ENCODE measurements at places on chromosomes 6 and 20. TPM values are rescaled to one million over a fixed set of nuclear protein-coding genes. Genes with fewer than 3 reads are reported as not detected.
A peak's percentile ranks its signal among the peaks of the same experiment; 100 is the strongest.

The TRDN gene
- not detected for polyA plus RNA-seq

DNA sequence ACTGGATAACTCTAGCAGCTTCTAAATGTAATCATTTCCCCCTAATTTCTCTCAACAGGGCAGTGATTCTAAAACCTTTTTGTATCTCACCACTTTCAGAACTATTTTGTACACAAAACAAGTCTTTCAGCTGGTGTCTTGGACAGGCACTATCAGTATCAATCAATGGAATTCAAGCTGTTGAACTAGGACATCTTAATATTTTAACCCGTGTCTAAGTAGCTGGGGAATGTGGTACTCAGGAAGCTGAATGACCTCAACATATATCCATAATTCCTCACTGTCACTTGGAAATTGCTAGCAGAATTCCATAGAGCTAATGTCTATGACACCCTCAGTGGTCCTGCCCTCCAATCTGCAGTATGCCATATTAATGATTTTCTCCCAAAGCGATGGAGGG lies 24.5 kb downstream of the ADAT2 start:
- no peak overlapping the region for H3K27ac ChIP-seq
- H3K36me3 ChIP-seq, result no peaks in the 10 kb centered on the region
- no peak for DNase-seq
- no peak overlapping the region for H3K4me3 ChIP-seq
- H3K27me3 ChIP-seq, result no peaks in the 10 kb centered on the region
- H3K4me1 ChIP-seq, result no peaks in the 10 kb centered on the region

The HSPA1L gene
- 0.46 TPM for polyA plus RNA-seq

DNA sequence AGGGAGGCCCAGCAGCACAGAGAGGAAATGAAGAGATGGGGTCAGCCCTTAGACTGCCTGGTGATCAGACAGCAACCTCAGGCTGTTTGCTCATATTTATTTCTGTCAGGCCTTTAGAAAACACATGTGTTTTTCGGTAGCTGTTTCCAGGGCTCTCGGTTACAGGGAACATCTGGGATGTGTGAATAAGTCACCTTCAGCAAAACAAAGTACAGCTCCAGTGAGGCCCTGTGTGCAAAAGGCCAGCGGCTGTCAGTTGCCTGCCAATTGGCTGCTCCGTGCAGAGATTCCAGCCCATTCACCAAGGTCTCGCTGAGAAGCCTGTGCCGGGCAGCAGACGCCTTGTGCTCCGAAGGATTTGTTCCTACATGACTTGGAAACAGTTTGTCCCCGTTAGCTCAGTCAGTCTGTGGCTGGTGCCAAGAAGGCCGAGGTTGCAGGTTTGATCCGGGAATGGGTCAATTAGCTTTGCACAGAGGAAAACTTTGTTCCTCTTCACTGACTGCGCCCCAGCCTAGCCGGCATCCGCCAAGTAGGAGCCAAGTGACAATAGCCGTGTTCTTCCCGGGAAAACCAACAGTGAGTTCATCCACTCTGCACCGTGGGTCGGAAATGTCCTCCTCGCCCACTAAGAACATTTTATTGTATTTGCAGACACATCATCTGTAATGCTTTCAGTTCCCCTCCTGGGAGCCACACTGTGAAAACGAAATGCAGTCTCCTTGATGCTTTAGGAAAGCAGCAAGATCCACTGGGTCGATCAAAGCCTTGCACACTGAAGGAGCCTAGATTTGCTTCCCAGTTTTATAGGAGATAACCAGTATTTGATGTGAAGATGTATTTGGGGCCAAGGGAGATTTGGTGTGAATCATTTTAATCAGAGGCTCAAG lies 315.4 kb upstream of the CDYL start:
- H3K4me1 ChIP-seq, result no peaks in the 10 kb centered on the region
- DNase-seq, result no peak
- no peak overlapping the region for H3K4me3 ChIP-seq
- no peaks in the 10 kb centered on the region for H3K27me3 ChIP-seq
- no peak overlapping the region for H3K27ac ChIP-seq

GRCh38 chr6:29770306-29770705 lies 47.1 kb downstream of the HLA-F start:
- no peak overlapping the region for H3K4me3 ChIP-seq
- no peak for DNase-seq
- no peak overlapping the region for H3K27ac ChIP-seq
- H3K36me3 ChIP-seq, result no peaks in the 10 kb centered on the region

DNA sequence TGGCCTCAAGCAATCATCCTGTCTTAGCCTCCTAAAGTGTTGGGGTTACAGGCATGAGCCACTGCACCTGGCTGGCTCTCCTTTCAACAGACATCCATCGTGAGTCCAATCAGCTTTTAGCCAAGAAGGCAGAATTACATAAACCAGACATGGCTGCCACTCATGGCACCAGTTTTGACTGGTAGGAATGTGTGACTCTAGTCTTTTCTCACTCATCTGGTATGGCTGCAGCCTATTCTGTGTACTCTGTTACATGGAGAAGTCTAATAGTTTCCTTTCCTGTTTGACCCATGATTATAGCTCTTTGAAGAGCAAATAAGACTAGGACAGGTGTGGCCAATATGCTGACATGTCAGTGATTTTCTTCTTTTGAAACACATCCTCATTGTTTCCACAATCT lies 27.0 kb upstream of the RNF144B start:
- H3K27ac ChIP-seq, result no peak overlapping the region
- no peaks in the 10 kb centered on the region for H3K36me3 ChIP-seq
- H3K4me1 ChIP-seq, result peaks cover 12% of the 10 kb centered on the region
- H3K27me3 ChIP-seq, result no peaks in the 10 kb centered on the region
- no peak overlapping the region for H3K4me3 ChIP-seq
- DNase-seq, result no peak

DNA sequence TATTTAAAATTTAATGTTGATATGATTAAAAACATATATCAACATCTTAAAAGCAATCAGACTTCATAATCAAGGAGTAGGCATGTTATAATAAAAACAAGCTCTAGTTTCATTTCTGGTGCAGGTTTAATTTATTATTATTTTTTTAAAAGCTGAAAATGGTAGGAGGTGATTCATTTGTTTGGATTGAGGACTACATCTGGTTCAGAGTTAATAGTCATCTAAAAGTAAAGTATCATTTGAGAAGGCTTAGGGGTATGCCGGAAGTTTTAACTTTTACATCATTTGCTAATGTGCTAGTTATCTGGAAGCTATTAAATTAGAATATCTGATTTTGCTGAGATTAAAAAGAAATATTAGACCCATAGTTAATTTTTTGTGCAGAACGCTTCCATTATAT lies 169.5 kb upstream of the LAMA2 start:
- no peak overlapping the region for H3K27ac ChIP-seq
- H3K36me3 ChIP-seq, result no peaks in the 10 kb centered on the region
- no peaks in the 10 kb centered on the region for H3K4me1 ChIP-seq
- no peak overlapping the region for H3K4me3 ChIP-seq

The MAS1 gene
- polyA plus RNA-seq, result not detected

- no peak overlapping the region for H3K27ac ChIP-seq
- no peak for DNase-seq
- H3K4me1 ChIP-seq, result no peaks in the 10 kb centered on the region
- no peak overlapping the region for H3K4me3 ChIP-seq
These were observed 11.5 kb upstream of the IPCEF1 start for GRCh38 chr6:154367839-154368695.

The AIF1 gene
- polyA plus RNA-seq, result 16.4 TPM

DNA sequence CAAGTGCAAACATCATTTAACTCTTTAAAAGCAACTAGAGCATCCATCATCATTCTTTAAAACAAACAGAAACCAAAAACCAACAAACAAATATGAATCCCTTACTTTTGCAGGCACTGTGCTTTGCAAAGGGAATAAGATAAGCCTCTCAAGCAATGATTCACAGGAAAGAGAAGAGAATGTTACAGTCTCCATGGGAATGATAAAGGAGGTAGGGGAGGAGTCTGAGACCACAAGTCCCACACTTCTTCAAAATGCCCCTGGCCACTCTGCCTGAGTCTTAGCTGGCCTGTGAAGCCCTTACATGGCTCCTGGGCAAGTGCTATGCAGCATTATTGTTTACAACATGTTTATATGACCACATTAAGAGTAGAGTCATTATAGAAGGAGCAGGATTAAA lies 257.7 kb upstream of the MARCKS start:
- H3K27me3 ChIP-seq, result no peaks in the 10 kb centered on the region
- H3K4me3 ChIP-seq, result no peak overlapping the region

DNA sequence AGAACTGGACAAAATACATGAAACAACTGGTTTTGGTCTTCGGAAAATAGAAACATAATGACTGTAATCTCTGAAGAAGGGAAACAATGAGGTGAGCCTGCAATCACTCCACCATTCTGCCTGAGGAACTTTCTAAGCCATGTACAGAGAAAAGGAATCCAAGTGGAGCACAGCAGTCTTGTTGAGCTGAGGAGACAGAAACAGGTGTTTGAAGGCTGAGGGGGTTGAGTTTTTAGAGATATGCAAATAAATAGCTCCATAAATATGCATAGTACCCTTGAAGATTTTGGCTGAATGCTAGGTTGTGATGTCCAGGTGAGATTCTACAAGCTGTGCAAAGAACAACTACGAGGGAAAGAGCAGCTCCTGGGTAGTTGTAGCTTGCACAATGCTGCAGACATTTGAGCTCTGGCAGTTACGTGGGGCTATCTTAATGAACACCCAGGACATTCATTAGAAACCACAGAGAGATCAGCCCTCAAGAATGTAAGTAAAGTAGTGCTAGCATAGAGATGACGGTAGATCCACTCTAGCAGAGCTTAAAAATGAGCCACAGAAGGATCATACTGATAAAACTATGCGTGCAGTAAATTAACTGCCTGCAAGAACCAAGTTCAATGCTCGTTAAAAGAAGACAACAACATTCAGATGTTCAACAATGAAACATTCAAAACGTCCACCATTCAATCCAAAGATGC lies 24.3 kb downstream of the TUBB2B start:
- H3K36me3 ChIP-seq, result no peaks in the 10 kb centered on the region
- no peak overlapping the region for H3K27ac ChIP-seq
- no peaks in the 10 kb centered on the region for H3K27me3 ChIP-seq

The RNF8 gene
- 8.5 TPM for polyA plus RNA-seq

DNA sequence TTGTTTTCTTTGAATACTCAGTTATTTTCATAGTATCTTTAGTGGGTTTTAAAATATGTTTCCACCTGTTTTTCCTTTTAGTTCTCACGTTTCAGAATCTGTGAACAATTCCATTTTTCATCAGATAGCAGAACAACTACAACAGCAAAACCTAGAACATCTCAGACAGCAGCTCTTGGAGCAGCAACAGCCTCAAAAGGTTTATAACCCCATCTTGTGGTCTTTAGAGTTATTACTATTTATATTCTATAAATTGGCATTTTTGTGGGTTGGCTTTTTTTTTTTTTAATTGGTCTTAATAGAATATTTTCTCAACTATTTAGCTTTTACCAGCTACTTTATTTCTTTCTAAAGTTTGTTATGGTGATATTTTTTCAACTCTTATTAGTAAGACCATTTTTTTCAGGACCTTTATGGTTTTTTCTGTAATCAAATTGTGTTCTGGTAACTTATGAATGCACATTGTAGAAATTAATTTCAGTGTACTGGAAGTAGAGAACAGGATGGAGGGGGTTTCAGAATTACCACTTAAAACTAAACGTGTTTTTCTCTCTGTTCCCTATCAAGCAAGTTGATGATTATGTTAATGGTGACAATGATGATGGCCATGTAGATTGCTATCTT lies 72.2 kb downstream of the SCAF8 start:
- peaks cover 2% of the 10 kb centered on the region for H3K36me3 ChIP-seq
- no peaks in the 10 kb centered on the region for H3K27me3 ChIP-seq
- H3K4me1 ChIP-seq, result no peaks in the 10 kb centered on the region
- H3K27ac ChIP-seq, result no peak overlapping the region
- DNase-seq, result no peak

- H3K4me1 ChIP-seq, result no peaks in the 10 kb centered on the region
- no peak overlapping the region for H3K27ac ChIP-seq
- H3K4me3 ChIP-seq, result no peak overlapping the region
- no peaks in the 10 kb centered on the region for H3K27me3 ChIP-seq
- no peak for DNase-seq
These were observed 13.1 kb downstream of the VSTM2L start for GRCh38 chr20:37915800-37916570.

- no peaks in the 10 kb centered on the region for H3K27me3 ChIP-seq
- H3K27ac ChIP-seq, result no peak overlapping the region
- H3K36me3 ChIP-seq, result no peaks in the 10 kb centered on the region
These were observed 40.4 kb upstream of the DUSP22 start for GRCh38 chr6:251920-252319.

The SH3BGRL2 gene
- polyA plus RNA-seq, result 11.7 TPM

GRCh38 chr6:20204512-20204894 lies 7.8 kb downstream of the MBOAT1 start:
- DNase-seq, result no peak
- no peak overlapping the region for H3K27ac ChIP-seq
- H3K4me3 ChIP-seq, result no peak overlapping the region

The WFDC11 gene
- polyA plus RNA-seq, result not detected

The LGSN gene
- polyA plus RNA-seq, result 0.12 TPM

DNA sequence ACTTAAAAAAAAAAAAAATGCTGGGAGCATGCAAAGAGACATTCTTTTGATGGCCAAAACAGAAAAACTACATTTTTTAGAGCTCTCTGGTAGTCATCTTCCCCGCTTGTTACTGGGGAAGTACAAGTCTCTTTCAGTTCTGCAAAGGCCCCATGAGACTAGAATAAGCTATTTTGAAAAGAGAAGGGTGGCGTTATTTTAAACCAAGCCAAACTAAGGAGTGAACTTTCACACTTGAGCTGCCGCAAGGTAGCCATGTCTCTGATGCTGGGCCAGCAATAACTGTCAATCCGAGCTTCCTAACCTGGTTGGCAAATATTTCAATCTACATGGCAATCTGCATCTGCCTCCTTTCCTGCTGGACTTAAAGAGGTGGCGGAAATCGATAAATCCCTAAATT lies 96.7 kb downstream of the L3MBTL3 start:
- DNase-seq, result no peak
- no peaks in the 10 kb centered on the region for H3K4me1 ChIP-seq
- no peaks in the 10 kb centered on the region for H3K36me3 ChIP-seq
- H3K4me3 ChIP-seq, result no peak overlapping the region
- H3K27me3 ChIP-seq, result no peaks in the 10 kb centered on the region
- H3K27ac ChIP-seq, result no peak overlapping the region

The CALHM5 gene
- polyA plus RNA-seq, result 0.12 TPM

GRCh38 chr20:19304886-19305415 lies 92.5 kb downstream of the SLC24A3 start:
- no peaks in the 10 kb centered on the region for H3K36me3 ChIP-seq
- no peak overlapping the region for H3K27ac ChIP-seq
- H3K27me3 ChIP-seq, result no peaks in the 10 kb centered on the region
- no peak overlapping the region for H3K4me3 ChIP-seq
- DNase-seq, result no peak

- H3K27me3 ChIP-seq, result no peaks in the 10 kb centered on the region
- no peak overlapping the region for H3K4me3 ChIP-seq
- peak; percentile 78 for DNase-seq
- peak overlapping the region; percentile 52 for H3K27ac ChIP-seq
- H3K4me1 ChIP-seq, result peaks cover 51% of the 10 kb centered on the region
These were observed 65.9 kb downstream of the DLL1 start for GRCh38 chr6:170224694-170225660.

DNA sequence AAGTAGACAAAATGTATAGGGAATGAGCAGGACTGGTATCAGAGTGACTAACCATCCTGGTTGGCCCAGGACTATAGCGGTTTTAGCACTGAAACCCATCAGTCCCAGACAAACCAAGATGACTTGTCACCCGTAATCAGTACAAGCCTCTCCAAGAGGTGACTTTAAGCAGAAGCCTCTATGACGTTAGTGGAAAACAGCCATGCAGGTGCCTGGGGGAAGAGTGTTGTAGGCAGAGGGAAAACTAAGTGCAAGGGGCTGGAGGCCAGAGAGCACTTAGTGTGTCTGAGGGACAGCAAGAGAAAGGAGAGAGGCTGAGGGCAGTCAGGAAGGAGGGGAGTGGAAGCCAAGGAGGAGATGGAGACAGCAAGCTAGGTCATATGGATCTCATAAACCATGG lies 2.1 kb downstream of the SGK2 start:
- DNase-seq, result no peak
- no peaks in the 10 kb centered on the region for H3K36me3 ChIP-seq
- H3K4me1 ChIP-seq, result peaks cover 25% of the 10 kb centered on the region
- H3K27ac ChIP-seq, result no peak overlapping the region
- no peak overlapping the region for H3K4me3 ChIP-seq
